ENCODE measurements at places on chromosomes 6 and 20.

- DNase-seq, result no peak
These were observed 81.1 kb downstream of the PLCG1 start for GRCh38 chr20:41218466-41218865.

DNA sequence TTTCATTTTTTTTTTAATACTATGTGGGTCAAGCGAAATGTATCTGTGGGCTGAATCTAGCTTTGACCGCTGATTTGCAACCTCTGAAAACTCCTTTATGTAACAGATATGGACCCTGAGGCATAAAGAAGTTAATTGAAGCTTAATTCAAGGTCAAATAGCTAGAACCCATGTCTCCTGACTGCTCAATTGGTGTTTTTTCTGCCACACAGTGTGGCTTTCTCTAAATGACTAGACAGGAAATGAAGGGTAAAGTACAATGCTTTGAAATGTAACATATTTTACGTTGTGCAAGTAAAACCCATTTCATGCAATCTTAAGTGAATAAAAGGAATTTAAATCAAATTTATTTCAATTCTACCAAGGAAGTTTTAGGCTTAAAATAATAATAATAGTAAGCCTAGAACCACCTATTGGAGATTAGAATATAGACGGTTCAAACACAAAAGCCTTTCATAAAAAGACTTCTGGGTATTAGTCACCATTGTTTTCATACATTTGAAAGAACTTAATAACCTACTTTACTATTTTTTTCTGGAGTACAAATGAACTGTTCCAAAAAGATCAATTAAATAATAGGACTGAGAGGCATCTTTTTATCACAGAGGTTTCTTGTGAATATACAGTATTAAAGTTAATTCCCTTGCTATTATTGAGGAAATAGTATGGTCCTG is 279.8 kb downstream of the EPHA7 start:
- DNase-seq, result no peak

GRCh38 chr20:3900187-3900604 is 11.0 kb downstream of the PANK2 start:
- no peak for DNase-seq

DNA sequence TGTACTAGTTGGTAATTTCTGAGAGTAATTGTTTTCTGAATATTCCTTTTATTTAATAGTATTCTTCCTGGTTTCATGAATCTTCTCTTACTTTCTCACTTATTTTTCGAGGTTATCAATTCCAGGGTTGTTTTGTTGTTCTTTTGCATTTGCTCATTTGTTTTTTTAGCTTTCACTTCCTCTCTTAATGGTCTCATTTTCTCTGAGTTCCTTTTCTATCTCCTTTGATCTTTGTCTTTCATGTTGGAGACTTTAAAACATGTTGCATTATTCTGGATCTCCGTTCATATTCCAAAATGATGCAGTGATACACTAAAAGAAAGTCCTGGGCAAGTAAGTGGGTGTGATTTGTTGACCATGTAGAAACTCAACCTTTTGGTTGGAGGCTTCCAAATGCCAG is 345.3 kb upstream of the SLC35B3 start:
- no peak for DNase-seq

DNA sequence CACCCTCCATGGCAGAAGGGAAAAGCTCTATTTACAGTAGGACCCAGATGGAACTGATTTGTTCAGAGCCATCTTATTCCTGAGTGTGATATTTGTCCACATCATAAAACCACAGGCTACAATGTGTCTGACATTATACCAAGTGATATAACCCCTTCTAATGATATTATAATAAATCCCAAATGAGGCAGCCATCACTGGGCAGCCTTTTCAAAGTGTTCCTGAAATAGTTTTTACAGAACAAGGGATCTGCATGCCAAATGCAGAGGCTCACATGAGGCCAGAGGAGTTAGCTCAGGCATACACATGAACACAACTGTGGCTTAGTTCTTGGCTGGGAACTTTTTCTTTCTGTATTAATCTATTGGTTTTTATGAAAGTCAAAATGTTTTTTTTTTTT is 207.7 kb downstream of the MAFB start:
- DNase-seq, result no peak

DNA sequence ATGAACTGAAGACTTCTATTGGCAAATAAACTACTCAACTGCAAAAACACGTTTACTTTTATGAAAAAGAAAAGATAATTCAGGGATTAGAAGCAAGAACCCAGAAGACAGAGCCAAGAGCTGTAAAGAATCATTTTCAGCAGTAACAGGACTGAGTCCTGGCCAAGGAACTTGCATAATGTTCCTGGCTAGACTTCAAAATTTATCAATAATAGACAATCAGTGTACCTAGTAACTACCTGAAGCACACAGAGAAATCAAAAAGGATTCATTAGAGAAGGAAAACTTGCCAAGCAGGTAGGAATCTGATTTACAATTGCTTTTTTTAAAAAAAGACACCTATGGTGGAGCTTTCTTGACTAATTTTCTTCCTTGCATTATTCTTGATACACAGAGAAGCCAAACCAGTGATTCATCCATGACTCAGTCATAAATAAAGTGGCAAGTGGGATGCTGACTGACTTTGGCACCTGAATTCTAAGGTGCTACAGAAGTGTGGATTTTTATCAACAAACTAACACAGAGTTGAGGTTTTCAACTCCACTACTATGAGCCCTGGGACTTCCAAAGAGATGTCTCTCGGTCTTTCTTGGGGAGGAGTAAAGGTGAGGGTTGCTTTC is 281.3 kb downstream of the BMP7 start:
- DNase-seq, result no peak

DNA sequence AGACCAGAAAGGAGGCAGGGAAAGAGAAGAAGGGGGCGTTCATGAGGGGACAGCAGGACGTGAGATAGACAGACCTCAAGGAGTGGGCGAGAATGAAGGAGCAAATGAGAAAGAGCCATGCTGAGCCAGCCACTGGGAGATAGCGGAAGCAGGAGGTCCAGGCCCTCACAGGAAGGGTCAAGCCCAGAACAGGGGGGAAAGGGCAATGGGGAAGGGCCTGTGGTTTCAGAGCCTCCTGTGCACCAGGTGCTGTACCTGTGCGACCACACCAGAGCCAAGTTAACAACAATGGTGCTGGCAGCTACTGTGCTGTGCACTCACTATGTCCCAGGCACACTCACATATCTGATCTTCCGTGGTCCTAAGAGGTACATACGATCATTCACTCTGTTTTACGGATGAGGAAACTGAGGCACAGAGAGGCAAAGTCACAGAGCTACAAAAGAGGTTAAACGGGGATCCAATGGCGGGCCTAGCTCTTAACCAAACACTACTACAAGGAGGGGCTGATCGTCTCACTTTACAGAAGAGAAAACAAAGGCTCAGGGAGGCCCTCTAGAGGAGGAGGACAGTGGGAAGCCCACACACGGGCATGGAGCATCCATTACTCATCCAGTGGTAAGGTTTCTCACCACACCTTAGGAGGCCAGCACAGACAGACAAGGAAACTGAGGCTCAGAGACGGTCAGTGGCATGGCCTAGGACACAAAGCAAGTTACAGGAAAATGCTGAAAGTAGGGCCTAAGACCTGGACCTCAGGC is 129.1 kb downstream of the PREX1 start:
- DNase-seq, result peak; percentile 28

DNA sequence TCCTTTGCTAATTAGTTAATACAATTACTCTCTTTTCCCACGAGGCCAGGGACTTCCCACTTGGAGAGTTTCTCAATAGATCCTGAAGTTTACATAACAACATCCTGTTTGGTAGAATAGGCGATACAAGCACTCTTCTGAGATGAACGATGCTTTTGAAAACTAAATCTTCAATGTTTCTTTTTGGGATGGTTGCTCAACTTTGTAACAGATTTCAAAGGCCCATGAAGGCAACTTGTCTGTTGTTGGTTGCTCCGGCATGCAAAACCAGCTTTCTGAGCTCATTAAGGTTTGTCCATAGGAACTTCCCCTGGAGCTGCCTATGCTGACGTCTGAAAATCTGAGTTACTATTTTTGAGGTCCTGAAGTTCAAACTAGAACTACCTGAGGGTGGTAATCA is 25.9 kb upstream of the ROS1 start:
- DNase-seq, result no peak

- DNase-seq, result no peak
These were observed 170.5 kb upstream of the CST7 start for GRCh38 chr20:24778585-24779031.

- DNase-seq, result no peak
These were observed 449.4 kb upstream of the CHD6 start for GRCh38 chr20:42067596-42067995.

GRCh38 chr6:81909981-81910900 is 157.8 kb upstream of the TENT5A start:
- DNase-seq, result no peak

- no peak for DNase-seq
These were observed 18.5 kb upstream of the IL17F start for GRCh38 chr6:52262620-52263344.

- DNase-seq, result no peak
These were observed 755.7 kb downstream of the HDGFL1 start for GRCh38 chr6:23325065-23325464.

GRCh38 chr20:45810191-45810970 is 2.1 kb upstream of the UBE2C start:
- DNase-seq, result peak; percentile 25

Data from Kasumi-1 (cell line).